Thymus (tissue), 14 donors: ENCODE measurements at places on chromosomes 12 and 14. TPM values are rescaled to one million over a fixed set of nuclear protein-coding genes. Genes with fewer than 3 reads are reported as not detected.
A peak's percentile ranks its signal among the peaks of the same experiment; 100 is the strongest.

- H3K4me1 ChIP-seq, result peaks cover 68% of the 10 kb centered on the region
- H3K27ac ChIP-seq, result peak overlapping the region; percentile 72
- no peak overlapping the region for H3K4me3 ChIP-seq
- H3K36me3 ChIP-seq, result no peaks in the 10 kb centered on the region
Measured at GRCh38 chr14:35341751-35342488, 49.7 kb downstream of the PSMA6 start.

- no peak overlapping the region for H3K4me3 ChIP-seq
- no peak for DNase-seq
Measured at GRCh38 chr12:104247698-104248097, 32.1 kb downstream of the TXNRD1 start.

DNA sequence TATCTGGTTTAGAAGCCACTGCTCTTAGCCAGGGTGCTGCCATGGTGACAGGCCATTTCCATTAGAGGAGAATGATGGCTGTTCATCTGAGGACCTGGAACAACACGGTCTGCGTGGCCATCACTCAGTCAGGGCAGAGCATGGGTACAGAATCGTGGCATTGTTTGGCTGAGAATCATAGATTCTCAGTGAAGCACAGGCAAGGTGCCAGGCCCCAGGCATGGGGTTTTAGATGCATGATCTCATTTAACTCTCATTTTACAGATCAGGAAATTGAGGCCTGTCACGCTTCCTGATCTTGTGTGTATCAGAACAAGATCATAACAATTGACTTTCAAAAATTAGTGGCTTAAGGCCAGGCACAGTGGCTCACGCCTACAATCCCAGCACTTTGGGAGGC is 26.8 kb upstream of the IRF2BPL start:
- peaks cover 22% of the 10 kb centered on the region for H3K4me1 ChIP-seq
- H3K27ac ChIP-seq, result no peak overlapping the region
- H3K27me3 ChIP-seq, result no peaks in the 10 kb centered on the region
- no peaks in the 10 kb centered on the region for H3K36me3 ChIP-seq

- H3K4me3 ChIP-seq, result no peak overlapping the region
- H3K27me3 ChIP-seq, result no peaks in the 10 kb centered on the region
- no peak for DNase-seq
Measured at GRCh38 chr12:39623919-39624318, 4.3 kb upstream of the ABCD2 start.

- no peak overlapping the region for H3K27ac ChIP-seq
- no peaks in the 10 kb centered on the region for H3K27me3 ChIP-seq
- no peaks in the 10 kb centered on the region for H3K4me1 ChIP-seq
- no peaks in the 10 kb centered on the region for H3K36me3 ChIP-seq
- no peak overlapping the region for H3K4me3 ChIP-seq
Measured at GRCh38 chr12:77189458-77189857, 124.1 kb upstream of the E2F7 start.

GRCh38 chr14:64580467-64580866 is 30.7 kb downstream of the PPP1R36 start:
- no peaks in the 10 kb centered on the region for H3K36me3 ChIP-seq
- H3K27ac ChIP-seq, result no peak overlapping the region
- no peaks in the 10 kb centered on the region for H3K4me1 ChIP-seq
- no peak for DNase-seq

GRCh38 chr14:57729208-57730187 is 136.4 kb downstream of the SLC35F4 start:
- no peak for DNase-seq
- no peak overlapping the region for H3K4me3 ChIP-seq
- H3K36me3 ChIP-seq, result no peaks in the 10 kb centered on the region
- no peaks in the 10 kb centered on the region for H3K27me3 ChIP-seq

CHPT1 gene
- total RNA-seq, result 12.8 TPM

TAS2R20 gene
- 0.76 TPM for total RNA-seq

- H3K27me3 ChIP-seq, result no peaks in the 10 kb centered on the region
- H3K27ac ChIP-seq, result peak overlapping the region; percentile 69
- DNase-seq, result no peak
- peak overlapping the region; percentile 20 for H3K4me3 ChIP-seq
- peaks cover 41% of the 10 kb centered on the region for H3K4me1 ChIP-seq
Measured at GRCh38 chr12:6962285-6963015, 8.0 kb downstream of the PHB2 start.

SLC35F4 gene
- total RNA-seq, result not detected

DNA sequence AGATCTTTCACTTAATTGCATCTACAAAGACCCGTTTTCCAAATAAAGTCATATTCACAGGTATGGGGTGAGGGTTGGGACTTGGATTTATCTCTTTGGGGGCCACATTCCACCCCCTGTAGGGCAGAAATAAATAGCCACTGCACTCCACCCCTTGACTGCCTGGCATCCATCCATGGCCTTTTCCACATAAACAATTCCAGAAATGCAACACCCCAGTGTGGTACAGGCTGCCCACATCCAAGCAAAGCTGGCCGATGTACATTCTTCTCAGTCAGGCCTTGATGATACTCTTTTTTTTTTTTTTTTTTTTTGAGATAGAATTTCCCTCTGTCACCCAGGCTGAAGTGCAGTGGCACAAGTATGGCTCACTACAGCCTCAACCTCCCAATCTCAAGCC is 12.9 kb downstream of the DGLUCY start:
- H3K4me1 ChIP-seq, result no peaks in the 10 kb centered on the region
- no peak for DNase-seq
- no peak overlapping the region for H3K4me3 ChIP-seq
- H3K27me3 ChIP-seq, result no peaks in the 10 kb centered on the region

TPCN1 gene
- total RNA-seq, result 4.2 TPM

GRCh38 chr14:54126947-54127346 is 170.3 kb upstream of the BMP4 start:
- no peaks in the 10 kb centered on the region for H3K27me3 ChIP-seq
- H3K36me3 ChIP-seq, result no peaks in the 10 kb centered on the region
- H3K4me1 ChIP-seq, result no peaks in the 10 kb centered on the region
- DNase-seq, result no peak

TBC1D30 gene
- 0.42 TPM for total RNA-seq

- DNase-seq, result no peak
- no peaks in the 10 kb centered on the region for H3K4me1 ChIP-seq
- no peaks in the 10 kb centered on the region for H3K27me3 ChIP-seq
Measured at GRCh38 chr12:65238609-65239008, 39.9 kb upstream of the MSRB3 start.

STRAP gene
- total RNA-seq, result 48.1 TPM

- no peaks in the 10 kb centered on the region for H3K4me1 ChIP-seq
- no peak overlapping the region for H3K4me3 ChIP-seq
- H3K27me3 ChIP-seq, result peaks cover 5% of the 10 kb centered on the region
- no peaks in the 10 kb centered on the region for H3K36me3 ChIP-seq
Measured at GRCh38 chr12:103657331-103657730, 70.3 kb downstream of the STAB2 start.

DNA sequence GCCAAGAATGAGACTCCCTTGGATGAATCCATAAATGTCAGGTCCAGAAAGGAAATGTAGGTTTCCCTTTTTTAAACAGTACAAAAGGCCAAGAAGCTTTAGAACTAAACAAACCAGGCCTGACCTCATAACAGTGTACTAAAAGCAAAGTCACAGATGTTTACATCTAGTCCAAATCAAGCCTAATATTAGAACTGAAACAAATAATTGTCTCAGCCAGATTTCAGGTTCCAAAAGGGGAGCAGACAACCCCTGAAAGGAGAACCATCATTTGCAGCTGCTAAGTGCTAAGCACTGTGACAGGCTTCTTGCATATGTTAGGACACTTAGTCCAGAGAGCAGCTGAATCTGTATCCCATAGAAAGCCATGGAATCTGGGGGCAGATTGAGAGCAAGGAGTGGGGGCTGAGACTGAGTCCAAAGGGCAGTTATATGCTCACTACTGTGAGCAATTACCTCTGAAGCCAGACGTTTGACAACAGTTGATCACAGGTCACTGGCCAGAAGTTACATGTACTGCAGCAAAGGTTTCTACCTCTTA is 90.1 kb downstream of the STXBP6 start:
- H3K27me3 ChIP-seq, result no peaks in the 10 kb centered on the region
- DNase-seq, result no peak
- H3K4me3 ChIP-seq, result no peak overlapping the region

DNA sequence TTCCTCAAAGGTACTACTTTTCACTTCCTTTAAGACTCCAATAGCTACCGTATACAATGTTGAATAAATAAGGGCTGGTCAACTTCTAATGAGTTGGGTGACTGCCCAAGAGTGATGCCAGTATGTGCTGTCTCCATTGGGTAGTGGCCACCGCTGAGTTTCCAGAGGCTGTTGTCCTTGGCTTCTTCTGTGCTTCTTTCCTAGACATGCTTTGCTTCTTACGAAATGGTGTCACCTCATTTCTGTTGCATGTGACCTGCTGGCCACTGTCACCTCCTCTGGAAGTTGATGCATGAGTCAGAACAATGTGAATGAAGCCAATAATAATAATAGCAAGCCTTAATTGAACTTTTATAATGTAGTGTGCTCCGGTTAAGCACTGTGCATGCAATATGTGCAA is 7.5 kb upstream of the NID2 start:
- no peak overlapping the region for H3K27ac ChIP-seq
- no peaks in the 10 kb centered on the region for H3K4me1 ChIP-seq
- no peaks in the 10 kb centered on the region for H3K36me3 ChIP-seq
- no peak for DNase-seq
- H3K4me3 ChIP-seq, result no peak overlapping the region

DNA sequence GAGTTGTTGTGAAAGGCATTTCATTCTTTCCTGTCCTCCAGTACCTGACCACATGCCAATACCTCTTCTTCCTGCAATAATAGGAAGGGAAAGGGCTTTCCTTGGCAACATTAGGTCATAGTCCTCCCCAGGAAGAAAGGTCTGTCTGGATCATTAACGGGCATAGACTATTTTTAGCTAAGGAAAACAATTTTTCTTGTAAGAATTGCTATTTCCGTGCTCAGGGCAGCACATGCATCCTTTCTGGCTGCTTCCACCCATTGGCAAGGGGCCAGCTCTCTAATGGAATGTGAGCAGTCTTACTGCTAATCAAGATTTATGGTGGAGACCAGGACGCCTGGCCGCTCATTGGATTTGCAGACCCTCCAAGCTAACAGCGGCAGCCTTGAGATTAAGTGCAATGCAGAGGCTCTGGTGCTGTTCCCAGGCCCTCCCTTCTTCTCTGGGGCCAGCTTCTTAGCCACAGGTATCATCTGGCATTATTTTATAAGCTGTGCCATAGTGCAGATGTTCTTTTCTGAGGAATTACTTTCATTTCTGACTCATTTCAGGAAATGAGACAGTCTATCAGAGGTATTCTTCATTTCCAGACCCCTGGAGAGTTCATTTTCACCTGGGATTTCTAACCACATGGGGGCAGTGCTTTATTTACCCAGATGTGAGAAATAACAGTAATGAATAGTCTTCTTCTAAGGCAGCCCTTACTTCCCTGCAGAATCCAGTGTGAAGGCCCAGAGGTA is 52.9 kb downstream of the ANO6 start:
- no peak overlapping the region for H3K4me3 ChIP-seq
- no peaks in the 10 kb centered on the region for H3K27me3 ChIP-seq
- peaks cover 8% of the 10 kb centered on the region for H3K36me3 ChIP-seq
- peaks cover 7% of the 10 kb centered on the region for H3K4me1 ChIP-seq
- no peak overlapping the region for H3K27ac ChIP-seq

- no peak overlapping the region for H3K4me3 ChIP-seq
- no peak for DNase-seq
Measured at GRCh38 chr14:104316121-104316722, 177.8 kb downstream of the KIF26A start.

DNA sequence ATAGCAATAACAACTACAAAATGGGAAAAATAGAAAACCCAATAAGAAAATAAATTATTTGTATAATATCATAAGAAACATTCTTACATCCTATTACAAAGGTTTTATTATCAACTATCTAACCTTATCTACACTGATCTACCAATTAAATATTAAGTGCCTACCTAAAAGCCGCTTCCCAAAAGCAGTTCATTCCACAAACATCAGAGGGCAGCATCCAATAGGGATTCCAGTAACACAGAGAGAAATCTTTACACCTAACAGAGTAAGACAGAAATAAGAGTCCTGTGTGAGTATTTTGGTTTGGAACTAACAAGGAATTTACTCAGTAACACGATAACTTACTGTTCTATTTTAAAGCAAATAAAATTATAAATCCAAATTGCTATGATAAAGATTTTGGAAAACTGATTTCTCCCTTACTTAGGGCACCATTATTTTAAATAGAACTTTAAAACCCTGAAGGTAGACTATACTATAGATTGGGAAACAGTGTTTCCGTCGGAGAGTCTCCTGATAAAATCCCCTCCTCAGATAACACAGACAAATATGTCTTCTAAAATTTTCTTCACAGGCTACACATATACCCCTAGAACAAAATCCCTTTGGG is 15.0 kb downstream of the GXYLT1 start:
- no peaks in the 10 kb centered on the region for H3K36me3 ChIP-seq
- H3K4me1 ChIP-seq, result no peaks in the 10 kb centered on the region
- H3K27ac ChIP-seq, result no peak overlapping the region
- H3K27me3 ChIP-seq, result no peaks in the 10 kb centered on the region
- DNase-seq, result peak; percentile 47
- H3K4me3 ChIP-seq, result no peak overlapping the region

DNA sequence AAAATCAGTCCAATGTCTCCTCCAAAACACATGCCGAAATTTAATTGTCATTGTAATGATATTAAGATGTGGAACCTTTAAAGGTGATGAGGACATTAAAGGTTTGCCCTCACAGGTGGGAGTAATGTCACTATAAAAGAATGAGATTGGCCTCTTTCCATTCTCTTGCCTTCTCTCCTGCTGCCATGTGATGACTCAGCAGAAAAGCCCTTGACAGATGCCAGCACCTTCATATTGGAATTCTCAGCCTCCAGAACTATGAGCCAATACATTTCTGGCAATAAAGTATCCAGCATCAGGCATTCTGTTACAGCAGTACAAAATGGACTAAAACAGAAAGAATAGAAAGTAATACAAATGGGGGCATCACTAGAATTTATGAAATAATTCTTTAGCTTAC is 609.7 kb downstream of the SLC16A7 start:
- no peaks in the 10 kb centered on the region for H3K36me3 ChIP-seq
- no peak overlapping the region for H3K4me3 ChIP-seq
- no peaks in the 10 kb centered on the region for H3K4me1 ChIP-seq
- no peaks in the 10 kb centered on the region for H3K27me3 ChIP-seq
- DNase-seq, result no peak

GRCh38 chr14:36518031-36518585 is 1.9 kb downstream of the NKX2-1 start:
- H3K27me3 ChIP-seq, result peaks cover 98% of the 10 kb centered on the region
- H3K27ac ChIP-seq, result no peak overlapping the region
- H3K36me3 ChIP-seq, result no peaks in the 10 kb centered on the region
- DNase-seq, result no peak

DNA sequence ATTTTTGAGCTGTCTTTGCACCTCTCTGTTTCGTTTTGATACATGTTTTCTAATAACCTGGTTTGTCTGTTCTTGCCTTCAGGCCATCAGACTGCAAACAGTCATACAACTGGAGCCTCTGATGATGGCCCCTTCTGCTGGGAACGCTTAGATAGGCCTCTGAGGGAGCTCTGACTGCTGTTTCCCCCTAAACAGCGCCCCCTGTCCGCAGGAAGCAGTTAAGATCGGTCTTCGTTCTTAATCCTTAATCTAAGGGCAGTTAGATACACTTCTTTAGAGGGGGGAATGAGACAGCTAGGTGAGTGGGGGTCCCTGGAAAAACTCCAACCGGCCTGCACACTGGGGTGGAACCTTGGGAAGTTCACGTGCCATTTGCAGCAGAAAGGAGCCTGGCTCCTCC is 1338.8 kb upstream of the SEL1L start:
- H3K27me3 ChIP-seq, result no peaks in the 10 kb centered on the region
- no peaks in the 10 kb centered on the region for H3K4me1 ChIP-seq
- no peak overlapping the region for H3K4me3 ChIP-seq
- no peak overlapping the region for H3K27ac ChIP-seq

CPNE6 gene
- total RNA-seq, result 0.05 TPM
